Kidney capillary endothelial cell (primary cell): ENCODE measurements at places on chromosomes 4 and X.
A peak's percentile ranks its signal among the peaks of the same experiment; 100 is the strongest.

DNA sequence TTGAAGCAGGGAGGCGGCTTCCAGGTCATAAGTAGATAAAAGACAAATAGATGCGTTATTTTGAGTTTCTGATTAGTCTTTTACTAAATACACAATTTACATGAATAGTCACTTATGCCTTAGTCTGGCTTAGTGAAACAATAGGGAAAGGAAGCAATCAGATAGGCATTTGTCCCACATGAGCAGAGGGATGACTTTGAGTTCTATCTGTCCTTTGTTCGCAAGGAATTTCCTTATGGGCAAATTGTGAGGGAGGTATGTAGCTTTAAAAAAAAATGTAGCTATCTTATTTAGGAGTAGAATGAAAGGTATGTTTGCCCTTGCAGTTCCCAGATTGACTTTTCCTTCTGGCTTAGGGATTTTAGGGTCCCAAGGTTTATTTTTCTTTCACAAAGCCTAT lies 26.3 kb upstream of the ADH1C start:
- DNase-seq = no peak

DNA sequence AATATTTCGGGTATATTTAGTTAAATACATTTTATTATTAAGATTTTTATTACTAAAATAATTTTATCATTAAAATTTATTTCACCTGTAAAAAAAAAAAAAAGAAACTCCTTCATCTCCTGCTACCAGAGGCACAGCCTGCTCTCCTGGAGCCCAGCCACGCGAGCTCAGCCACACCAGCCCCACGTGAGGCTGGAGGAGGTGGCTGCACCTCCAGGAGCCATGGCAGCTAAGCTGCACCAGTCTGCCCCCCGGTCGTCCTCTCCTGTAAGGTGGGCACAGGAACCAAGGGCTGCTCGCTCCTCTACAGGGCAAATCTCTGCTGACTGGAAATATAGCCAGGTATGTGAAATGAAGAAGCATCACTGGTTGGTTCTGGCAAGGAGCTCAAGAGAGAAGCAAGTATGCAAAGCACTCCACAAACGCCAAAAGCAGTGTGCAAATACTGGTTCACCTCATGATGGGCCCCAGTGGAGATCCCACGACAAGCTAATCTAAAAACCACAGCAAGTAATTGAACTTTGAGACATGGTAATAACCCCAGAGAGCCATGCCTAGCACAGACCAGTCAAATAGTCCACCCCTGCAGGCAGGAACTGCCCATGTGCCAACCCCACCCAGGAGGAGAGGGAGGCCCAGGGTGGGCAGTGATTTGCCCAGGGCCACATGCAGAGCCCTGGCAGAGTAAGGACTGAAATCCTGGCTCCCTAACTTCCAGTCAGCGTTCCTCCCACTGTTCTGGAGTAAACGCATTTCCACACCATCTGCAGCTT lies 90.1 kb downstream of the WFS1 start:
- no peak for DNase-seq

DNA sequence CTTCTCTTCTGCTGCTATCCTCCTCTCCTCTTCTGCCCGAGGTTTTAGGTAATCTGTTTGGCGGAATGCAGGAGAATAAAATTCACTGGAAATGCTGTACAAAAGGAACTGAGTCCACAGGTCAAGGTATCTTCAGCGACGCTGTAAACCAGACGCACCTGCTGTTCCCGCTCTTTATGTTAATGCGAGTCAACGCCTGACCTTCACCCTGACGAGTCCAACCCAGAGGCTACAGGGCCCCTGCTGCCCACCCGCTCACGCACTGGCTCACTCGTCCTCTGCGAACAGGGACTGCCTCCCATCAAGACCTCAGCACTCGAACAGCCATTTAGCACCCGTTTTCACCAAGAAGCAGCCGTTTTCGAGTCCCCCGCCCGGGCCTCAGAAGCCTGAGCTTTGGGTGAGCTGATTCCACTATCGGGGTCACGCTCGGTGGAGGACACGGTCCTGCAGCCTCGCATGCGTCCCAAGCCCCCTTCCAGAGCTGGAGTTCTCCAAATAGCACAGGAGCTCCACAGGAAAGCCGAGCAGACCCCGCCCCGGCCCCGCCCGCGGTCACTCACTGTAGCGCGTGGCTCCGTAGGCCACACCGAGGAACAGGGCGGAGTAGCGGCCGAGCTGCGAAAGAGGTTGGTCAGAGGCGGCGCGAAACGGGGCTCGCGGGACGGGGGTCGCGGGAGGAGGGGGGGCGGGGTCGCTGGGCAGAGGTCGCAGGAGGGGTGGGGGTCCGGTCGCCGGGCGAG lies 556 bp downstream of the ATP5ME start:
- DNase-seq = no peak

- DNase-seq = no peak
Measured at GRCh38 chr4:34861666-34862065, 1382.6 kb downstream of the ARAP2 start.

- DNase-seq = no peak
Measured at GRCh38 chrX:98203800-98204199, 1320.1 kb downstream of the RPA4 start.

DNA sequence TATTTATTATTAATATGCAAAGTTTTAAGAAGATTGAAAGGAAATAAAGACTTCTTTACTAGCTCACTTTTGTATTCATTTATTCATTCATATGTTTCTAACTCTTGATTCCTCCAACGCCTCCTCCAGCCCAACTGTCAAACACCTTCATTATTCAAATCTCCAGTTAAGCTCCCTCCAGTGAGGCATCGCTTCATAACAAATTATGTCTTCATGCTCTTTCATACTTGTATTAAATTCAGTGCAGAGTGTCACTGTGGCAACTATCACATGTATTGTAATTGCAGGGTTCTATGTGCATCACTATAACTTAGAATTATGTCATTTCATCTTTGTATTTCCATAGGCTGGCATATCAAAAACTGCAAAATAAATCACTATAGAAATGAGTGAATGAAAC lies 1394.2 kb upstream of the PCDH7 start:
- no peak for DNase-seq

- DNase-seq = no peak
Measured at GRCh38 chrX:79170476-79171035, 26.1 kb downstream of the GPR174 start.

DNA sequence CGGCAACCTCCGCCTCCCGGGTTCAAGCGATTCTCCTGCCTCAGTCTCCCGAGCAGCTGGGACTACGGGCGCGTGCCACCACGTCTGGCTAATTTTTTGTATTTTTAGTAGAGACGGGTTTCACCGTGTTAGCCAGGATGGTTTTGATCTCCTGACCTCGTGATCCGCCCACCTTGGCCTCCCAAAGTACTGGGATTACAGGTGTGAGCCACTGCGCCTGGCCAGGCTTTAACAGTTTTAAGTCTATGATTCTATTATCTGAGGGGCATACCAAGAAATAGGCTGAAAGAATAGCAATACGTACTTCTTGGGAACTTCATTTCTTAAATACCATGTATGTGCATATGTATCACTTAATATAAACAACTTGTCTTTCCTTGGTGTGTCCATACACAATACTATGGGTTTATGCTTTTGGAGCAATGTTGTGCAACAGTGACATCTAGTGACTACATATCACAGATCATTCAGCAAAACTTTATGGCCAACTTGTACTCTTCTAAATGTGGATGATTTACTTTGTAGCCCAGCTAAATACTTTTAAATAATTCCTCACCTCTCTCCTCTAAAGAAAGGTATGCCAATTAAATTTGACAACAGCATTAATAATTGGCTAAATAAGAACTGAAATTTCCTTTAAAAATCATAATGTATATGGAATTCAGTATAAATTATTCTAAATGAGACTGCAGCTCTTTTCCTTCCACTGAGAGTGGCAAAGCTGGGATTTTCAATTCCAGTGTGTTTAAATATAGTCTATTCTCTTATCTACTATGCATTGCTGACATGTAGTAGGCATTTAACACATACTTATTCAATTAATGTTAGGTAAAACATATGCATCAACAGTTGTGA lies 10.4 kb downstream of the SLC9B1 start:
- DNase-seq = peak; percentile 75

DNA sequence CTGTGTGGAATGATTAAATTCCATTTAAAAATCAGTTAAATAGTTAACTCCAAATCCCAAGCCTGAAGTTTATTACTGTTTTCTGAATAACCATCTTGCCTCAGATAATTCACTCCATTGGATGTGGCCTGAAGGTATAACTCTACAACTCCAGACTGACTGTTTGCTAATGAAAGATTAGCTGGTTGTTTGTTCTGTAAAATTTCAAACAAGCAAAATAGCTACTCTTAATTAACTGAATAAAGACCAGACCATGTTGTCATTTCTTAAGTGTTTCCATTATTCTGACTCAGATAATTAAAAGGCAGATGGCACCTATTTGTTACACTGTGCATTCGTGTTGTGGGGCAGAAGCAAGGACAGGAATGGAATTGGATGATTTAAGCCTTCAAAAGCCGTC lies 78.5 kb upstream of the DDIT4L start:
- DNase-seq = no peak

DNA sequence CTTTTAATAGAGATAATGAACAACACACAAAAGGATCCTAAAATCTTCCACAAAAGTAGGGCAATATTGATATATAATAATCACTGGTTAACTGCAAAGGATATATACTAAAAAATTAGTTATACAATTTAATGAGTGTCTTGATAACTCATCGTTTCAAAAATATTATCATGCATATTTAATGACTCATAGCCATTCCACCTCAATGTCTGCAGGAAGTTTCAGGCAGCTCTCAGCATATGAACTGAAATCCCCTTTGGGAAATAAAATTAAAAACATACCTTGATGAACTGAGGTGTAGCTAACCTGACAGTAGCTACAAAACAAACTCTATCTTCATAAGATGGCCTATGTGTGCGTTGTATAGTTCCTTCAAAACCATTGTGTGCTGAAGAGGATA lies 62.9 kb downstream of the TMEM165 start:
- no peak for DNase-seq

GRCh38 chr4:147969573-147970385 lies 237.9 kb downstream of the ARHGAP10 start:
- peak; percentile 7 for DNase-seq

DNA sequence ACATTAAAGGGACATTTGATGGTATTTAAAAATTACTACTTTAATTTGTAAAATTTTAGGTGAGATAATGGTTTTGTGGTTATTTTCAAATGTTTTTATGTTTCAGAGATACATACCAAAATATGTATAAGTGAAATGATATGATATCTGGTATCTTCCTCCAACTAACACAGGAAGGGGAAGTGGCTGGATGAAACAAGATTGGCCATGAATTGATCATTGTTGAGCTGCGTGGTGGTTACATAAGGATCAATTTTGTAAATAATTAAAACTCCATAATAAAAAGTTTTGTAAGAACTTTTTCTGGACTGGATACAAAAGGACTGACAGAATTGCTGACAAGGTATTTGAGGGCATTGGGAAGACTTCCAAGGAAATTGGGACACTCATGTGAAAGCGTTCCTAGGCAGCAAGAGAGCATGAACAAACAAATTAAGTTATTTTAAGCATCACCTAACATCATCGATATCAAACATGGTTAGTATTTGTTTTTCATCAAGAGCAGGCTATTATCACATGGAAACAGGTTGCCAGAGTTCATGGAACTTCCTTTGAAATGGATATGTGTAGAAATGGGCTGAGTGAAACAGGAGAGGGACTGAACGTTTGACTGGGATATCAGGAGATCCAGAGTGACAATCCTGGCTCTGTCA lies 4.4 kb upstream of the PGM2 start:
- no peak for DNase-seq

- no peak for DNase-seq
Measured at GRCh38 chrX:48451708-48452107, 18.4 kb downstream of the SLC38A5 start.

- no peak for DNase-seq
Measured at GRCh38 chrX:115912372-115912897, 258.1 kb upstream of the AGTR2 start.

DNA sequence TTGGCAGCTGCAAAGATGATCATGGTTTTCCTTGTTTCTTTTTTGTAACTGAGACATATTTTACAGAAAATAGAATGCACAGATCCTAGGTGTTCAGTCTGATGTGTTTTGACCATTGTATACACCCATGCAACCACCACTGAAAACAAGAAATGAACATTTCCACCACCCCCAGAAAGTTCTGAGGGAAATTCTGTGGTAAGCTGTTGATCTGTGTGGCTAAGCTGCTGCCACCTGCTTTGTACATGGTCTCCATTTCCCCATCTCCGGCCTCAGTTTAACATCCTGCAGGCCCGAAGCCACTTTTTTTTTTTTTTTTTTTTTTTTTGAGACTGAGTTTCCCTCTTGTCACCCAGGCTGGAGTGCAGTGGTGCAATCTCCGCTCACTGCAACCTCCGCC lies 65.3 kb downstream of the NYX start:
- DNase-seq = no peak

DNA sequence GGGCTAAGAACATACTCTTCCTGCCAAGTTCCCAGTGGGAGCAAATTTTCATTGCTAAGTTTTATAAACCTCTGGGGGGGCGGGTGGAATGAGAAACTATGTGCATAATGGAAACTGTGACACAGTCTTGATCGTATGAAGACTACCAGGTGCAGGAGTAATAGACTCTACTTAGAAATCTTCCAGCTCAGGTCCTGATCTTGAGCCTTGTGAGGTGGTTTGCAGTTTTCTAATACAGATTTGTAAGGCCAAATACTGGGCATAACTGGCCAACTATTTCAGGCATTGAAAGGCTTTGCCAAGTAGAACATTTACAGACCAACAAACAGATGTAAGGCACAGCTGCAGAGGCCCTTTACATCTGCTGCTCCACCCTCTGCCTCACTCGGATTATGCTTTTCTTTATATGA lies 89.7 kb upstream of the CBR4 start:
- DNase-seq = no peak

DNA sequence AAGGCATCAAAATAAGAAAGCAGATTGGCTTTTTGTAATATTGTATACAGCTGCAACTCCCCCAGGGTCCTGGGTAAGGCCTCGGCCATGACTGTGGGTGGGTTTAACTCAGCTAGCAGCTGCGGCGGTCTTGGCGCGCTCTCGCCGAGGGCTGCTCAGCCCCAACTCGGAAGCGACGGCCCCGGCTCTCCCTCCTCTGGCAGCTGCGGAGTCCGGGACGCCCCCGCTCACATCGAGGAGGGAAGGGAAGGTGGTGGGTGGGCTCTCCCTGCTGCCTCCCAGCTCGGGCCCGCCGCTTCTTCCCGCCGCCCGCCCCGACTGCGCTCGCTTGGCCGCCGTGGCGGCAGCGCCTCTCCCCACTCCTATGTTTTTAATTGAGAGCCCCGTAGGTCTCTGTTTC lies 51.2 kb downstream of the GPR50 start:
- no peak for DNase-seq

GRCh38 chr4:19455850-19456602 lies 795.7 kb upstream of the SLIT2 start:
- no peak for DNase-seq

GRCh38 chrX:138026211-138026610 lies 460.3 kb downstream of the ZIC3 start:
- peak; percentile 2 for DNase-seq

GRCh38 chrX:153778181-153778580 lies 2.7 kb upstream of the SRPK3 start:
- DNase-seq = no peak

GRCh38 chr4:98363431-98363830 lies 102.2 kb downstream of the RAP1GDS1 start:
- no peak for DNase-seq
